ENCODE measurements at places on chromosomes 6 and 20.

GRCh38 chr20:63782051-63782471 lies 42.5 kb downstream of the SLC2A4RG start:
- no peak for DNase-seq

DNA sequence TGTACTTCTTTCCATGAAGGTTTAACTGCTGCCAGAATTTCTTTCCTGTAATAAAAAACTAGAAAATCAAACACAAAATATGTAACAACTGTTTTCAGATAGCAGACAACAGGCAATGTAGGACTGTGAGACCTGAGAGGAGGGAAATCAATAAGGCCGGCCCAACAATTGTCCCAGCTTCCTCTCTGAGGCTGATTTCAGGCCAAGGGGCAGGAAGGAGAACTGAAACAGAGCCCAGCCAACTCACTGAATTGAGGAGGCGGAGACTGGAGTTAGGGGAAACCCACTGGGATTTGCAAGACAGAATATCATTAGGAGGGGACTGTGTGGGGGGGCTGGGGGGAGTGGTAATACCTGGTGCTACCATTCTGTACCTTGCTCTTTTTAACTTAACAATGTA lies 42.2 kb downstream of the FLRT3 start:
- no peak for DNase-seq

DNA sequence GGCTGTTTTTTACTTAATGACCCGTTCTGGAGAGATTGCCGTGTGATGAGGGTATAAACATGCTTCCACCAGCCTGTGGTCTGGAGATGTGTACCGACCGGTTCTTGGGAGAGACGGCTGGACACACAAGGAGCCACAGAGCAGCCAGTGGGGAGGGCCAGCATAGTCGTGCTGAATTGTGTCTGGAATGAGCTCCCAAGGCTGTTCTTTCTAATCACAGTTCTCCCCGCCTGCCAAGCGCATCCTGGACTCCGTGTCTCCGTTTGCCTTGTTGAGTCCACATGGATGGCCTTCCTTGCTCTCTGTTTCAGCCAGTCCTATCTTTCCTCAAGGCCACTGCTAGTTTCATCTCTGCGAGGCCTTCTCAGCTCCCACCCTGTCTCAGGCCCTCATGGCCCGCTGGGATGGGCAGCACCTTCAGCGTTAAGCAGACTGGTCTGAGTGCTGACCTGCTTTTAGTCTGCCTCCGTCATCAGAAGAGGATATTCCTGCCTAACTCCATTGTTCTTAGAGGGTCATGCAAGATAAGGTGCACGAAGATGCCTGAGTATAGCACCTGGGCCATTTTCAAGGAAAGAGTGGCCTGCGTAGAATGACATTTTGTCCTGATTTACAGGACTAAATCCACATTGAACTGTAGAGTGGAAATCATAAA lies 20.6 kb downstream of the MANBAL start:
- DNase-seq: no peak

DNA sequence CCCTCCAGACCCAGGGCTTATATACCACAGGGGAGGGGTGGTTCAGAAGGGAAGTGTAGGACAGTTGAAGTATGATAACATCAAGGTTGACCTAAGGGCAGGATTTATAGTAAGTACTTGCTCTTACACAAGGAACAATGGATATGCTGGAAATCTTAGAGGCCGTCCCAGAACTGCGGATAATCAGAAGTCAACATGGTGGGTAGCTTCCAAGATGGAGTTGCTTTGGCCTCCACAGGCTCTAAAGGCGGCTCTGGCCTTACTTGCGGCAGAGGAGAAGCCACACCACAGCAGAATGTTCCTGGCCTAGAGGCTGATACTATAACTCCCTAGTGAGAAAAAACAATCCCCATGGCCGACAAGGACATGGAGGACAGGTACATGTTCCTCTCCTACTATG lies 344.7 kb downstream of the CDC5L start:
- no peak for DNase-seq

DNA sequence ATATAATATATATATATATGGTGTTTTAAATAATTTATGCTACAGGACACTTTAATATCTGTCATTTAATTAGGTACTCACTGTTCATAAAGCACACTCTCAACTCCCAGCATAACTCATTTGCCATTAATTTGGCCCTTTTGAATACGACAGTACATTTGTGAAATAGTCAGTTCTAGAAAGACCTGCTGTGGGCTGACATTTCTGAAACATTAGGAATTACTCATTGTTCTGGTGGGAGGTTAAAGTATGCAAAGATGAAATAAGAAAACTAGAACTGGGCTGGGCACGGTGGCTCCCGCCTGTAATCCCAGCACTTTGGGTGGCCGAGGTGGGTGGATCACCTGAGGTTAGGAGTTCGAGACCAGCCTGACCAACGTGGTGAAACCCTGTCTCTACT lies 497.5 kb downstream of the UTRN start:
- DNase-seq: no peak

DNA sequence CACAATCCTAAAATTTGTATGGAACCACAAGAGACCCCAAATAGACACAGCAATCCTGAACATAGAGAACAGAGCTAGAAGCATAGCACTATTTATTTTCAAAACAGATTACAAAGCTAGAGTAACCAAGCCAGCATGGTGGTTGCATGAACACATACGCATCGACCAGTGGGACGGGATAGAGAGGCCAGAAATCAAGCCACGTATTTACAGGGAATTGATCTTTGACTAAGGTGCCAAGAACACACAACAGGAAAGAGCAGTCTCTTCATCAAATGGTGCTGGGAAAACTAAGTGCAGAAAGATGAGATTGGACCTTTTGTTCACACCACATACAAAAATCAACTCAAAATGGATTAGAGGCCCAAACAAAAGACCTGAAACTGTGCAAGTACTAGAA lies 21.1 kb downstream of the TTLL2 start:
- DNase-seq: no peak

DNA sequence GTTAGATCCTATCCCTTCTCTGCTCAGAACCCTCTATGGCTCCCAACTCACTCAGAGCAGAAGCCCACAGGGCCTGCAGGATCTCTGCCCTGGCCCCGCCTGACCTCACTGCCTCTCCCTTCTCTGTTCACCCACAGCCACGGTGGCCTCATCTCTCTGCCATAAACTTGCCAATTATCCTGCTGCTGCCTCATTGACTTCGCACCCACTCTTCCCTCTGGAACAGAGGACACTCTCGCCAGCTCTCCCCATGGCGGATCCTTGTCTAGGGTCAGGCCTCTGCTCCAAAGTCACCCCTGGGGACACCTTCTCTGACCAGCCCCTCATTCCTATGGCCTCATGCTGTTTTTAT lies 86.4 kb downstream of the CEBPB start:
- no peak for DNase-seq

- DNase-seq: no peak
Measured at GRCh38 chr6:10854922-10855632, 16.7 kb upstream of the MAK start.

DNA sequence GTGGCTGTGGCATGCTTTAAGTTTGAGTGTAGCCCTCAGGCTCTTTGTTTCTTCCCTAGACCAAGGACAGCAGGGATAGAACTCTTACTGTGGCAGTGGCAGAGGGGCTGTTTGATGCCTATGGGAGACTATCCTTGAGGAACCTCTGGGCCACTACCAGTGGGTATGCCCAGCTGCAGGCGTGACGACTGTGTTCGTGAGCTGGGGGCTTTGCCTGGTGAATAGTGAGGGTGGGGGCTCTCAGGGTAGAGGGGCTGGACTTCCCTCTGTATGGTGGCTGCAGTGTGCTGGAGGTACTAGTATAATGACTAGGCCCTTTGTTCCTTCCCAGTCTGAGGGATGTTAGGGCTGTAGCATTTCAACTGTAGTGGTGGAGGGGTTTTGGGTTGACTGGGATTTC lies 1242.0 kb downstream of the KHDRBS2 start:
- DNase-seq: no peak

- peak; percentile 15 for DNase-seq
Measured at GRCh38 chr20:9021699-9022098, 47.2 kb upstream of the PLCB4 start.

- no peak for DNase-seq
Measured at GRCh38 chr6:167984876-167985604, 12.4 kb upstream of the KIF25 start.

GRCh38 chr20:56406910-56407309 lies 5.2 kb upstream of the CASS4 start:
- no peak for DNase-seq

DNA sequence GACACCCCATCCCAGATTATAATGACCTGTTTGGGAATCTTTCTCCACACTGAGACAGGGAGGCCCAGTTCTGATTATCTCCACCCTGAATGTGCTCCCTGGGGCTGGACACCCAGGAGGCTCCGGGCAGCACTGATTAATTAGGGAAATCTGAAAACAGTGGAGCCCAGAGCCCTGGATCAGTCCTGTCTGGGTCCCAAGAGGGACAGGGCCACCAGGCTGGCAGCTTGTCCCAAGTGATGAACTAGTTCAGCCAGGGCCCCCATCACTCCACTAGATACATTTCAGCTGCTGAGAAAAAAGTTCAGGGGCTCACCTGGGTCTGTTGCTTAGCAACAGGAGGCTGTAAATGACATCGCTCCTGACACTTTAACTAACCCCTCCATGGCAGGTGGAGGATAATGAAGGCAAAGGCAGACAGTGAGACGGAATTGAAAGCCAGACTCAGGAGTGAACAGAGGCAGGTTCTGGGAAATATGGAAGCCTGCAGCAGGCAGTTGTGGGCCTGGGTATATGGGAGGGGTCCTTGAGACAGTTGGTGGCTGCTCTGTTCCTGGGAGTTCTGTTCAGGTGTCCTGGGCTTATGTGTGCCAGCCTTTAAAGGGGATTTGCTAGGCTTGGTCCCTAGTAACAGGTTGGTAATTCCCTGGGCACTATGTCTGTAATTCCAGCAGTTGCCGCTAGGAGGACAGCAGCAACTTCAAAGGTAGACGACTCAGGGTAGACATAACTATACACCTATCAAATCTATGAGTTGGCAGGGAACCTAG lies 78.3 kb upstream of the CTNNBL1 start:
- DNase-seq: peak; percentile 20

DNA sequence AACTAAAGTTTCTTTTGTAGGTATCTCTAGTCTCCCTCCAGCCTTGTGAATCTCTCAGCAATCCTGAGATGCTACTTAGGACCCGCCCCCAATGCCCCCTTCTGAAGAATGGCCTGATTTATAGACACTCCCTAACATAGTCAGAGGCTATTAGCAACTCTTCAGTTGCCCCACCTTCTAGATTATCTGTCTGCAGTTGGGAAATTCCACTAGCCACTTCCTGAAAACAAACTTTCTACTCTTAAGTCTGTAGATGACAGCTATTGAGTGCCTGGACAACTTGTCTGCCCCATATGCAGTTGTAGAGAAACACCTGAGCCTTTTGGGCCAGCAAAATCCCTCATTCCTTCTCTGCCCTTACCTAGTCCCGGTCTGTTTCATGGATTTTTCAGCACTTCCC lies 188.2 kb upstream of the PREP start:
- no peak for DNase-seq

GRCh38 chr6:125944434-125944816 lies 12.1 kb upstream of the HINT3 start:
- DNase-seq: no peak

- no peak for DNase-seq
Measured at GRCh38 chr6:89980353-89980752, 86.1 kb downstream of the GJA10 start.

DNA sequence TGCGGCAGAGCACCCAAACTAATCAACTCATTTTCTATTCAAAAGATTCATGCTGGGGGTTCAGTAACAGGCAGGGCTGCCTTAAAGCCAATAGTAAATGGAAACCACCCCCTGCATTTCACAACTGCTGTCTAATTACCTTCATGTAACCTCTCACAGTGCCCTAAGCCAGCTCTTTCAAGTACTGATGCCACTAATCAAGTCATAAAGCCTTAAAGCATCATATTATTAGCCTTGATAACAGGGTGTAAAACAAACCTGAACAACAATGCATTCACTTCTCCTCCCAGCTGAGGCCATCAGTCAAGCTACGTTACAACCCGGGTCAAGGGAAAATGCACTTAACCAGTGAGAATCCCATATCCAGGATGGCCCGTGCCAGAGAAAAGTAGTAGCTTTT lies 33.0 kb downstream of the TRERF1 start:
- no peak for DNase-seq

DNA sequence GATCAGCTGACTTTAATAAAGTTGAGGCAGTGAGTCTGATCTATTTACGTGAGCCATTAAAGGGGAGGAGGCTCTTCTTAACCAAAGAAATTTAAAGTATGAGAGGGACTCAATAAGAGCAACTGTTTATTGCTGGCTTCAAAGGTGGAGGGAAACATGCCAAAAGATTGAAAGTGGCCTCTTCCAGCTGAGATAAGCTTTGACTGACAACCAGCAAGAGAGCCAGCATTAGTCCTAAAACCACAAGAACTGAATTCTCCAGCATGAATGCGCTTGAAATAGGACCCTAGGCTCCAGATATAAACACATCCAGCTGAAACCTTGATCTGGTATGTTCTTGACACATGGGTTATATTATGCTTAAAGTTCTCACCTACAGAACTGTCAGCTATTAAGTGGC lies 123.1 kb upstream of the GJE1 start:
- DNase-seq: no peak

- peak; percentile 16 for DNase-seq
Measured at GRCh38 chr20:60255415-60255814, 297.2 kb downstream of the CDH26 start.

DNA sequence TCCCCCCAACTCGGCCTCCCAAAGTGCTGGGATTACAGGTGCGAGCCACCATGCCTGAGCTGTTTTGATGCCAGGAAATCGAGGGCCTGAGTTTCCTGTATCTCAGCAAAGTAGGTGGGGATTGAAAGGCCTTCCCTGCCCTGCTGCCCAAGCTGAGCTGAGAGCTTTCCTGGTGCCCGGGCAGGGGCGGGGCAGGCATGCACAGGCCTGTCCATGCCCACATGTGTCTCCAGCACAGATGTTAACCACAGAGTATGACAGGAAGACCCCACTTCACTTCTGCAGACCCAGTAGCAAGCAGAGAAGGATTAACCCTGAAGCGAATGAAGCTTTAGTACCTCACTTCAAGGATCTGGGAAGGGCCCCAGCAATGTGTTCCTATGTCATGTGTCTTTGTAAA lies 66.0 kb downstream of the GPR6 start:
- no peak for DNase-seq

GRCh38 chr6:17835784-17836183 lies 129.1 kb upstream of the NUP153 start:
- no peak for DNase-seq

GRCh38 chr6:45537539-45537938 lies 159.8 kb upstream of the SUPT3H start:
- DNase-seq: no peak

DNA sequence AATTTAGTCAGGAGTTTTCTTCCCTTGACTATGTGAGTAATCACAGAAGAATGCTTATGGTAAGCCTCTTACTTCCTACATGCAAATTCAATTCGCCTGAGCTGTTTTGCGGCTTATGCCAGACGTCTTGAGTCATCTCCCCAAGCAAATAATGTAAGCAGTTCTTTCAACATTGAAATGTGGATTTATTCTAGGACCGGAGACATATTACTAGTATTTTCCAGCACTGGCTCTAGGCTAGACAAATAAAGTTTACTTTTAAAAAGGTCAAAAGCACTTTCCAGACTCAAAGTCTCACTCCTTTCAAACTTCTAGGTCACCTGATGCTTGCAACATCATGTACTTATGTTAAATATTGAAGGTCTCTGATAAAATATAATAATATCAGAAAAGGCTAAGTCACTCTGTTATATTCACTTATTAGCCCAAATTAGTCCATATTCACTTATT lies 38.1 kb upstream of the NOX3 start:
- peak; percentile 39 for DNase-seq

All from H54 (cell line).